ENCODE measurements at places on chromosomes 2 and 18.
A peak's percentile ranks its signal among the peaks of the same experiment; 100 is the strongest.

GRCh38 chr18:46334868-46335281 lies 230.7 kb downstream of the HAUS1 start:
- DNase-seq = no peak

DNA sequence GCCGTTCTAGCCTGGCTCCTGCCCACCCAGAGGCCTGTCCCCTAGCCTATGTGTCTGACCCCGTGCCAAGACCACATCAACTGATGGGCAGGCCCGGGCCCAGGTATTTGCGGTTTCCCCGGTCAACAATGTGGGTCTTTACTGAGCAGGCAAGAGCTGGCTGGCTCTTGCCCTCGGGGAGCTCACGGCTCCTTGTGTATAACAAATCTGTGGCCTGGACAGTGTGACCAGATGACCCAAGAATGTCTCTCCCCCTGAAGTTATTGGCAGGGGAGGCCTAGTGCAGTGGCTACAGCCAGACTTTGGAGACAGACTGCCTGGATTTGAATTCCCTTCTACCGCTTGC lies 179.6 kb downstream of the KLHL29 start:
- no peak for DNase-seq

DNA sequence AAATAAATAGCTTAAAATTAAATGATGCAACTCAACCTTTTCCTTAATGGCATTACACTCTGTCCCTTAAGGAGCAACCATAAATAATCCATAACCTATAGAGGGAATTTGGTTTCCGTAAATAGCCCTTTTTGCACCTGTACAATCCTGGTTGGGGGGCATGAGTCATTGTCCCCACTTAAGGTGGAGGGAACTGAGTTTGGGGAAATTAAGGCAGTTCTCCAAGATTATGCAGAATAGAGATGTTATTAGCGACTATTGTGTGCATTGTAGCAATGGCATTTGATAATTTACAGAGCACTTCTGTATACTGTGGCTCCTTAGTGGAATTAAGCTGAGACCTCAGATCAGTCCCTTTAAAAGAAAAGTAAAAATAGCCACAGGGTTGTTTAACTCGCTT lies 6.6 kb downstream of the MYCN start:
- no peak for DNase-seq

- no peak for DNase-seq
These were observed 8.8 kb upstream of the PRSS56 start for GRCh38 chr2:232511336-232511890.

GRCh38 chr2:207937823-207938222 lies 87.5 kb downstream of the PLEKHM3 start:
- no peak for DNase-seq

GRCh38 chr18:25454730-25455129 lies 102.8 kb upstream of the ZNF521 start:
- no peak for DNase-seq

- DNase-seq = no peak
These were observed 17.8 kb downstream of the D2HGDH start for GRCh38 chr2:241752253-241752652.

DNA sequence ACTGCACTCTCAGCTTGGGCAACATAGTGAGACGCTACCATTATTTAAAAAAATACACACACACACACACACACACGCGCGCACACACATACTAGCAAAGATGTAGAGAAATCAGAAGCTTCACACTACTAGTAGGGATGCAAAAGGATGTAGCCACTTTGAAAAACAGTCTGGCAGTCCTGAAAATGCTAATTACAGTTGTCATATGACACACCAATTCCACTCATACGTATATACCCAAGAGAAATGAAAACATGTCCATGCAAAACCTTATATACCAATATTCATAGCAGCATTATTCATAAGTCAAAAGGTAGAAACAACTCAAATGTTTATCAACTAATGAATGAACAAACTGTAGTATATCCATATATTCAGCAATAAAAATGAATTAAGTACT lies 90.3 kb downstream of the SLC25A12 start:
- DNase-seq = no peak

DNA sequence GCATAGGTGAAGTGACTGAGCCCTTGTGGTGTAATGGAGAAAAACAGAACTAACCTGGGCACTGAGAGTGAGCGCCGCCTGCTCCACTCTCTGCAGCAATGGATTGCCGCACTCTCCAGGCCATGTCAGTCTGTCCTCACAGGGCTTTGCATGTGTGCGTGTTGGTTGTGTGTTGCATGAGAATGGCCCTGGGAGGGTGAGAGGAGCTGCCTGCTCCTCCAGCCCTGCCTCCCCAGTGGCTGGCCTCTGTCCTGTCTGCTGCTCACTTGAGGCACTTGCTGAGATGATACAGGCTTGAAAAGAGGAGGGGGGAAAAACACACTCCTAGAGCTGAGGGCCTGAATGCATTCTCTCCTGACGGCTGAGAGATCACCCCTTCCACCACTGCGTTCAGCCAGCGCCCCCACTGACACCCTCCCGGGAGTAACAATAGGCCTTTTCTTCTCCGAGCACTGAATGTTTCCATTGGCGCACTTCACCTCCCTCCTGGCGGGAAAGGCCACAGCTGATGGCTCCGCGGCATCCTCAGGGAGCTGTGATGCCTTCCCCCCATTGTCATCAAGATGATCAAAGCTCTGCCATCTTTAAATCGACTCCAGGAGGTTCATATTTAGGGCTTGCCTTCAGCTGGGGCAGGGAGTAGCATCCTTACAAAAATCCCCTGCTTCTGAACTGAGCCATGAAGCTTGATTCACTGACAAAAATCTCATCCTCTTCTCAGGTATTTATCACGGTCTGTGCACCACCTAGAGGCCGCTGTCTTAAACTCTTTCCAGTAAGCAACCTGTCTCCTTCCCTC lies 49.9 kb upstream of the DAPL1 start:
- DNase-seq = peak; percentile 57

- no peak for DNase-seq
These were observed 78.7 kb upstream of the MSH6 start for GRCh38 chr2:47704287-47704686.

GRCh38 chr2:218962859-218963492 lies 3.5 kb downstream of the CDK5R2 start:
- peak; percentile 93 for DNase-seq

DNA sequence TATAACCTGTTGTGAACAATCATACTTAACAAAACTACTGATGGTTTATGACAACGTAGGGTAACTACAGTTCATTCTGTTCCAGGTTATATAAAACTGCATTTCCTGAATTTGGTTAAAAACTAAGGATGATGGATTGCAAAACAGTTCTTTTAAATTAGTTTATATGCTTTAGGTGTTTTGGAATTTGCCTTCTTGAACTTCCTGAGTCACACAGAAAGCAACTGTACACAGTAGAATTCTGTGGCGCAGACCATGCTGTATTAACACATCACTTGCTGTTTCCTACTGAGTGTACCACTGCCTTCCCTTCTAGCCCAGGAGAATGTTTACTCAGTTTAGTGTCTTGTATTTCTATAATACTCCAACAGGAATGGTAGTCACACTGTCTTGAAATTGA lies 19.4 kb downstream of the ITGB1BP1 start:
- DNase-seq = no peak

DNA sequence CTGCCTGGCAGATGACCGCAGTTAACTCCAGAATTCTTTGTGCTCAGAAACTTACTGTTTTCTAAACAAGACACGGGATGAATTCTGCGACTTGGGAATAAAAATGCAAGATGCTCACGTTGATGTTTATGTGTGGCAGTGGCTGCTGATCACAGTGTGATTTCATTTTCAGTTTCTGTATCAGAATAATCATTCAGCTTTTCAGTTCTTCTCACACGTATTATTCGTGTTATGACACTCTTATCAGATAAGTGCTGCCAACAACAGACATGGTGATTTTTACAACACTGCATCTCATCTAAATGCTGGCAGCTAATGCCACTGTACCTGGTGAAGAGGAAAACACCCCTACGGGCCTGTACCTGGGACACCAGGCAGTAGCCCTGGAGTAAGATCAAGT lies 272.9 kb upstream of the REV1 start:
- no peak for DNase-seq

DNA sequence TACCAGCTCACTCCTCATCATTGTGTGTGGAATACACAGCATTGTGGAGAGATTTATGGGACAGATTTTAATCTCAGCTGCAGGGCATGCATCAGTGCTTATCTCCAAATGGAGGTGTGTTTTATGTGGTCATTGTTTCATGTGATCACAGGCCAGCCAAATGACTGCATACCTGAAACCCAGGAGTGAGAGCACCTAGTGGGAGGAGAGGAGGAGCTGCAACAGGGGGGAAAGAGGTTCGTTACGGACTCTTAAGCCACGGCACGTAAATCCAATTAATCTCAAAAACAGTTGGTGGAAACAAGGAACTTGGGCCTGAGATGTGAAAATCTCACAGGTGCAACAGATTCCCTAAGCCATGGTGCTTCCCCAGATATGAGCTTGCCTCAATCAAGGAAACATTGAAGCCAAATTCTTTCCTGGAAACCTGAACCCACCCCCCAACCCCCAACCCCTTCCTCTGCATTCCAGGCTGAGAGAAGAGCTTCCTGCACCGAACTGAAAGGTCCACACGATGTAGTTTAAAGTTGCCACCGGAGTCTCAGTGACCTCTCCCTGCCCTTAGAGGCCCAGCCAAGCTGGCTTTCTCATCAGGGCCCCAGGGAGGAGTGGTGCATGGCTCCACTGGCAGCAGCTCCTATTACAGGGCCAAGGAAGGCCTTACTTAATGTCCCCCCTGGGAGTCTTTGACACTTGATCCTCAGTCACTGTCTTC lies 167.4 kb downstream of the C1D start:
- peak; percentile 35 for DNase-seq

- DNase-seq = no peak
These were observed 43.3 kb upstream of the ZFP36L2 start for GRCh38 chr2:43269706-43270105.

GRCh38 chr2:190149200-190149599 lies 86.7 kb upstream of the MSTN start:
- DNase-seq = no peak

- DNase-seq = no peak
These were observed 6.9 kb downstream of the STEAP3 start for GRCh38 chr2:119230219-119231185.

DNA sequence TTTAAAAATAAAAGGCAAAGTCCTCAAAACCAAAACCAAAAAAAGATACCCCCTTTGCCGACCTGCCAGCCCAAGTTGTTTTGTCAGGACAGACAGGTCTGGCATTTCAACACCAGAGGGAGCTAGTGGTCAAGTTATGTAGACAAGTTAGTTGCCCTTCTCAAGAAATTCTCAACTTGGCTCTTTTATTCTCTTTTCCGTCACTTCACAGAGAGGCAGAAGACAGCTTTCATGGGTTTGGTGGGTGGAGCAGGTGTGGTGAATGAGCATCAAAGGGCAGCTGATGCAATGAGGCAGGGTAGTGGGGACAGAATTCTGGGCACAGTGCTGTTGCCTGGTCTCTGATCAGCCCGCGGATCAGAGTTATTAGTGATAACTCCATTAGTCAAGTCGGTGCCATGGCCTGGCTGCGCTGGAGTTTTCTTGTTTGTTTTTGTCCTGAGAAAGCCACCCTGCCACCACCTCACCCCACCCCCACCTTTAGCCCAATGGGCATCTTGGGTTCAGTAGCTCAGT lies 303.7 kb upstream of the EPAS1 start:
- DNase-seq = peak; percentile 85

DNA sequence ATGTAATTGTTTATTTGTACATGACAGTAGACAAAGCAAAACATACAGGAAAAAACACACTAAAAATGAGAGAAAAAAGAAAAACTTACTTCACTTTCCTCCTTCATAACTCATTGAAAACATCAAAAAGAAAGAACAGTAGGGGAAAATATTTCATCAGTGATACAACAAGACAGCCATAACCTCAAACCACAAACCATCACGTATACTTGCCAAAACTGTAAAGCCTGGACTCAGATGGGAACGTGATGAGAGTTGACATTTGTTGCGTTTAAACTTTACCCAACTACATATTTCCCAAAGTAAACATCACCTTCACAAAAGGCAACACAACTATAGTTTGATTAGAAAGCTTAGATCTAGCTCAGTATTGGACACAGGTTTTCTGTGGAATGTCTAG lies 278.2 kb upstream of the COL3A1 start:
- DNase-seq = no peak

- no peak for DNase-seq
These were observed 3.9 kb upstream of the MLPH start for GRCh38 chr2:237483018-237483731.

DNA sequence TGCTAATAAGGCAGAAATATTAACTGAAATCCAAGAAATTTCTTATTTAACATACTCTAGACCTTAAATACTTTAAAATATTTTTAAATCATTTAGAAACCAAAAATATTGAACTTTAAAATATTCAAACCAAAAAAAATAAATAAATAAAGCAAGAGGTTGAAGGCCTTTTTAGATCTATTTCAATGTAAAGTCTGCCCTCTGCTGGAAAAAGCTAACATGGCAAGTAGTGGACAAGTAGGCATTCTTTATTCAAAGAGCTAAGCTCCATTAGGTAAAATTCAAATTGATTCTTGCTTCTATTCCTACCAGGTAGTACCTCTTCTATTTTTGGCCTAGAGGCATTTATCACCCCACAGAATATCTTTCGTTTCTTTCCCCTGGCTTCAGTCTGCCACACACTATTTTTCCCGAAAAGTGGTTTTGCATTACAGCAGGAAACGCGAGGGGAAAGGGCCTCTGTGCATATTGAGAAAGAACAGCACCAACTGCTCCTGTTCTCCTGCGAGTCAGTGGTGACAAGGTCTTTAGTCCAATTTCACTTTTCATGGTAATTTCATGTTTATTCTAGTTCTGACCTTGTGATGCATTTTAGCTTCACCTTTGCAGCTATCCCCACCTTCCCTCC lies 20.4 kb downstream of the IFIH1 start:
- DNase-seq = no peak

- no peak for DNase-seq
These were observed 73.1 kb upstream of the DSG1 start for GRCh38 chr18:31244771-31245394.

- DNase-seq = no peak
These were observed 65.6 kb downstream of the SCG2 start for GRCh38 chr2:223536546-223536945.

GRCh38 chr2:84855731-84856130 lies 25.2 kb downstream of the TRABD2A start:
- DNase-seq = no peak

DNA sequence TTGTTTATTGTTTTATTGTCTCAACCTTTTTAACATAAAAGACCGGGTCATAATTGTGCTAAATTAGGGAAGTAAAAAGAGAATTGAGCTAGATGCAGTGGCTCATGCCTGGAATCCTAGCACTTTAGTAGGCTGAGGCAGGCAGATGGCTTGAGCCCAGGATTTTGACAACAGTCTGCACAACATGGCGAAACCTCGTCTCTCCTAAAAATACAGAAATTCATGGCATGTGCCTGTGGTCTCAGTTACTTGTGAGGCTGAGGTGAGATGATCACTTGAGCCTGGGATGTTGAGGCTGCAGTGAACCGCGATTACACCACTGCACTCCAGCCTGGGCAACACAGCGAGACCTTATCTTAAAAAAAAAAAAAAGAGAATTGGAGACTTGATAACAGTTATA lies 104.2 kb upstream of the TTC27 start:
- no peak for DNase-seq

Measured in iPS DF 6.9 (cell line).